Epithelial cell of umbilical artery (primary cell): ENCODE measurements at places on chromosomes 7 and 10. TPM values are rescaled to one million over a fixed set of nuclear protein-coding genes. Genes with fewer than 3 reads are reported as not detected.

The WNT16 gene
- total RNA-seq, result not detected in 2 replicates

The DMBT1 gene
- under 0.01 TPM in 1 of 2 replicates, not detected in the other for total RNA-seq

The UCN3 gene
- not detected in 2 replicates for total RNA-seq

The RET gene
- not detected in 2 replicates for total RNA-seq

The TSPAN15 gene
- 70.1 and 76.3 TPM in 2 replicates for total RNA-seq

The PON2 gene
- total RNA-seq, result 66.9 and 90.7 TPM in 2 replicates

The FBXO24 gene
- total RNA-seq, result under 0.01 and 0.15 TPM in 2 replicates

The HABP2 gene
- total RNA-seq, result not detected in 2 replicates

The ZNF804B gene
- not detected in 2 replicates for total RNA-seq

The ENTPD1 gene
- total RNA-seq, result 16.0 and 24.0 TPM in 2 replicates

The CYP3A7 gene
- not detected in 2 replicates for total RNA-seq

The ABCB1 gene
- 0.97 and 4.1 TPM in 2 replicates for total RNA-seq

The GPC2 gene
- total RNA-seq, result 6.8 and 7.0 TPM in 2 replicates

The ORAI2 gene
- 63.3 and 125 TPM in 2 replicates for total RNA-seq

The ARMS2 gene
- 0.65 TPM in 1 of 2 replicates, not detected in the other for total RNA-seq

The MYPN gene
- total RNA-seq, result not detected in 2 replicates

The CCSER2 gene
- 18.8 and 26.4 TPM in 2 replicates for total RNA-seq

The ITPRID1 gene
- not detected in 2 replicates for total RNA-seq

The BEND7 gene
- total RNA-seq, result 5.8 and 7.8 TPM in 2 replicates

The OPN1SW gene
- total RNA-seq, result not detected in 2 replicates

The VSTM2A gene
- total RNA-seq, result not detected in 2 replicates

The ARHGAP21 gene
- 44.5 and 46.1 TPM in 2 replicates for total RNA-seq

The CEP55 gene
- total RNA-seq, result 45.8 and 60.8 TPM in 2 replicates

The DOCK4 gene
- total RNA-seq, result 138 and 229 TPM in 2 replicates

The PNLIPRP1 gene
- total RNA-seq, result not detected in 2 replicates

The SMC3 gene
- 27.9 and 35.1 TPM in 2 replicates for total RNA-seq

The ACSL5 gene
- 1.3 and 9.1 TPM in 2 replicates for total RNA-seq

The COL1A2 gene
- total RNA-seq, result 21.8 and 63.1 TPM in 2 replicates

The EFCAB10 gene
- total RNA-seq, result 0.32 TPM in 1 of 2 replicates, not detected in the other

The GDF2 gene
- total RNA-seq, result not detected in 2 replicates

The TLX1 gene
- 0.15 TPM in 1 of 2 replicates, not detected in the other for total RNA-seq
